ENCODE measurements at places on chromosomes 2 and 18.

GRCh38 chr2:118056165-118056534, 32.1 kb upstream of the INSIG2 start:
- no peak for DNase-seq

DNA sequence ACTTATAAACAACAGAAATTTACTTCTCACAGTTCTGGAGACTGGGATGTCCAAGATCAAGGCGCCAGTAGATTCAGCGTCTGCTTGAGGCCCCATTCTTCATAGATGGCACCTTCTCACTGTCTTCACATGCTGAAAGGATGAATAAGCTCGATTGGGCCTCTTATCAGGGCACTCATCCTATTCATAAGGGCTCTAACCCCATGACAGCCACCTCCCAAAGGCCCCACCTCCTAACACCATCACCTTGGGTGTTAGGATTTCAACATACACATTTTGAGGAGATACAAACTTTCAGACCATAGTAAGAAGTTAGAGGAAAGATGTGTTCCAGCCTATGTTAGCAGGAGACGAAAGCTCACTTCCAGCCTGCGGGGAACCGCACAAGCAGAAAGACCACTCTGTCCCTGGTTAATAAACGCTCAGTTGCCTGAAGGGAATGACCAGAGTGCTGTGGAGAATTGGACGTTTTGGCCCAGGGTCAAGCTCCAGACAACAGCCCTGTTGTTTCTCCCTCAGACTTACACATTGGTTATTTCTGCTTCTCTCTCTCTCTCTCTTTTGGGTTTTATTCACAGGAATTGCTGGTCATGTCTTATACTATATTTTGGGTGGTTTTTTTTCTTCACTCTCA, 90.3 kb downstream of the MAPRE2 start:
- DNase-seq, result peak; percentile 43

DNA sequence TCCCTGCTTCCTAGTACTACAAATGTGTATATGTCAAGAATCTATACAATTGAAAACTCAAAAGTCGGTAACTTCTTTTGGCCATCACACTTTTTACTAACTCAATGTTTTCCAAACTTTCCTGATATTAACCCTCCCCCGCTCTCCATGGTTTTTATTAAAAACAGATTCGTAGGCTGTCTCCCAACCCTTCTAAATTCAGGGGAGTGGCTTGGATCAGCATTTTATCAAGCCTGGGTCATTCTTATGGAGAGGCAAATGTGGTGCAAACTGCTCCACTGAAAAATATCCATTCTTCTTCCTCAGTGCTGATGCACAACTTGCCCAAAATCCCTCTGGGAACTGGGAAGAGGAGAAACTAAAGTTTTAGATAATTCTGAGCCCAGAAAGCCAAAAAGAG, 134.2 kb downstream of the RIF1 start:
- DNase-seq, result no peak

- DNase-seq, result peak; percentile 40
Measured at GRCh38 chr2:11753886-11754699, 7.7 kb downstream of the LPIN1 start.

DNA sequence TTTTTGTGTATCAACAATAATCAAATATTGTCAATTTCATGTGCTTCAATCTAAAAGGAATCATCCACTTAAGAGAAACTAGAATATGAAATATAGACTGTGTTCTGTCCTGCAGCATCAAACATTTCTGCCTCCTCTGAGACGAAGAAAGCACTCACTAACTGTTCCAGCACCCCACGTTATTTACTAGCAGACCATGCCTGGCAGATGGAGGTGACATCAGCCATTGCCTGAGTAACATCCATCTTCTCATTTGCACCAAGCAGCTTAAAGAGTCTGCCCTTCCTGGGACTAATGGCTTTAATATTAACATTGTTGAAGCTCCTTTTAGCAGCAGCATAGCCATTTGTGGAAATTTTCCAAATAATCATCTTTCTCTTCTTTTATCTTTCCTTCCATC, 25.7 kb downstream of the SGPP2 start:
- no peak for DNase-seq

DNA sequence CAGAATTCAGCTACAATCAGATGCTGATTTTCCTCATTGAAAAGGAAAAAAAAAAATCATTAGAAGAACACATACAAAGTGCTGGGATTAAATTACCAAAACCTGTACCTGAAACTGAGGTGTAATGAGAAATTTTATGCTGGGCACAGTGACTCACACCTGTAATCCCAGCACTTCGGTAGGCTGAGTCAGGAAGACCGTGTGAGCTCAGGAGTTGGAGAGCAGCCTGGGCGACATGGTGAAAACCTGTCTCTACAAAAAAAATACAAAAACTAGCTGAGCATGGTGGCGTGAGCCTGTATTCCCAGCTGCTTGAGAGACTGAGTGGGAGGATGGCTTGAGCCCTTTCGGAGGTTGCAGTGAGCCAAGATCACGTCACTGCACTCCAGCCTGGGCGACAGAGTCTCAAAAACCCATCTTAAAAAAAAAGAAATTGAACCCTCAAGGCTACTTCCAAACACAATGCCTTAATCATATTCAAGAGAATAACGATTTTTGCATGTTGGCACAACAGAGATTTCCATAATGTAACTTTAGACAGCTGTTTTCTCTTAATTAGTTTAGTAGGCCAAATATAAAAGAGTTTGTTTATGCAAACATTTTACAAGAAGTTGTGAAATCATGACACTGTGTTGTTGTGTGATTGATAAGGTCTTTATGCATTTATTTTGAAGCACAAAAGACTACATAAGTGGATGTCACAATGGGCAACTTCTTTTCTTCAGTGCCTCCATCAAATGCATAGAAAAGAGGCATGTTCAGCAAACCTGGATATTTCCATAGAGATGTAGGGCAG, 63.9 kb downstream of the FAM161A start:
- no peak for DNase-seq
